ENCODE measurements at places on chromosomes 3 and 15.

- DNase-seq: no peak
Observed at GRCh38 chr3:149197669-149198068, 24.0 kb downstream of the CP start.

- no peak for DNase-seq
Observed at GRCh38 chr3:151538456-151539393, 77.9 kb upstream of the IGSF10 start.

DNA sequence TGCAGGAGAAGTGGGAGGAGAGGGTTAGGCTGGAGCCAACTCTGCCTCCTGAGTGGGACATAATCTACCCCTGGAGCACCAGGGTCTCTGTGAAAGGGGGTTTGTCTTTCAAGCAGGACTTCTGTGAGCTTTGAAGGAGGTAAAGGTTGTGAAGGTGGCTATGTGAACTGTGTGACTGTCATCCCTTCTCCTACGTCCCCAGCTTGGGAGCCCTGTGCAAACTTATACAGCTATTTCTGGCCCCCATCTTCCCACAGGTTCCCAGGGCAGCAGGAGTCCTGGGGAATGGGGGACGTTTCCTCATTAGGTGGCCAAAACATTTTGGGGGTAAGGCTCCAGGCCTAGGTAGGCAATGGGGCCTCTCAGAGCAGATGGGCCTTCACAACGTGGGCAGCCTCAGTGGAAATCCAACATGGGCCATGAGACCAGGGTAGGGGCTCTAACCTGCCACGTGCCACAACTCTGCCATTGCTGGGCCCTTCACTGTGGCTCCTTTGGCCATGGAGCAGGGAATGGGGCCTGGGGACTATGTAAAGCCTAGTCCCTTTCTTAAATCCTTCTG is 3.5 kb downstream of the VIPR1 start:
- DNase-seq: no peak

- no peak for DNase-seq
Observed at GRCh38 chr3:156812521-156813335, 13.4 kb upstream of the LEKR1 start.

DNA sequence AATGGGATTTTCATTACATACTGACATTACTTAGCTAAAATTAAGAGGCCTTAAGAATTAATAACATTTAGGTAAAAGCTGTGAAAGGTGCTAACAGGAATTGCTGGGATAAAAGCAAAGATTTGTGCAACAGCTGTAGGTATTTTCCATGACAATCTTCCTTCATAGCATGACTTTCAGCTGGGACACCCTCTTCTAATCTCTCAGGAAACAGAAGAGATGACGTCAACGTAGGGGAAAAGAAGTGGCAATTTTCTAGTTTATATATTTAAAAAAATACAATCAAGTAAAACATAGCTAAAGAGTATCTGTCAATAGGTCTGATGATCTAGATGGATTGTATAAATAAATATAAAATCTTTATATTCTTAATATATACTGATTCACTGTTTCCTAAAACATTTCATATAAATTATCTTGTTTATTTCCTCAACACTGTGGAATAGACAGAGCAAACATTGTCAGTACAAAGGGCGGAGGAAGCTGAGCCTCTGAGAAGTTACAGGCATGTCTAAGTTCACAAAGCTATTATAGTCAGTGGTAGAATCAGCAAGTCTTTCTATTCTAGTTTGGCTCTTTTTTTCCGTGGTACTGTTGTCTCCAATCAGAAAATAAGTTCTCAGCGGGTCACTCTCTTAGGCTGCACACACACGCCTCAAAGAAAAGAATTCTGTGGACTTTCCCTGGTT is 217.0 kb downstream of the P3H2 start:
- DNase-seq: no peak

GRCh38 chr3:62567097-62568021 is 194.0 kb upstream of the FEZF2 start:
- no peak for DNase-seq
